ENCODE measurements at places on chromosomes 5 and 9. TPM values are rescaled to one million over a fixed set of nuclear protein-coding genes. Genes with fewer than 3 reads are reported as not detected.

Gene BASP1
- 250 TPM for total RNA-seq

Gene EGFLAM
- total RNA-seq = 10.1 TPM

Gene GIN1
- 4.2 TPM for total RNA-seq

Gene CATSPER3
- not detected for total RNA-seq

Gene SLC6A7
- total RNA-seq = under 0.01 TPM

Gene TRPM3
- total RNA-seq = under 0.01 TPM

Gene MGAT1
- total RNA-seq = 134 TPM

Data from placental pericyte (primary cell).